ENCODE measurements at places on chromosomes 7 and 10.

GRCh38 chr10:69051303-69051702 lies 36.6 kb upstream of the SRGN start:
- DNase-seq = no peak

DNA sequence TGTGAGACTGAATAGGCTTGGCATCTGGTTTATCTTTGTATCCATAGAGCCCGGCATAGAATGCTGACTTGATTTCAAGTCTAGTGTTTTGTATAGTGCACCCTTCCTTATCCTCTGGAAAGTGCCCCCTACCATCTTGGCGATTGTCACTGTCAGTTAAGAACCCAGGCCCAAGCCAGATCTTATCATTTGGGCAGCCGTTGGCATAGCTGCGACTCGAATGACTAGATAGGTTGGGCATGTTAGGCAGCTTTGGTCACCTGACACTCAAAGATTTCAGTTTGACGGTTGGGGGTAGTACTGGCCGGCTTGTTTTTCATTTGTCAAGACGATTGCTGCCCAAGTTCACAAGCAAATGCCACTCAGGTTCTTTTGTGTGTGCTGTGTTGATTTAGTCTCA lies 6.6 kb downstream of the NIPSNAP2 start:
- DNase-seq = no peak

GRCh38 chr10:122102869-122103525 lies 114.0 kb downstream of the TACC2 start:
- DNase-seq = no peak

DNA sequence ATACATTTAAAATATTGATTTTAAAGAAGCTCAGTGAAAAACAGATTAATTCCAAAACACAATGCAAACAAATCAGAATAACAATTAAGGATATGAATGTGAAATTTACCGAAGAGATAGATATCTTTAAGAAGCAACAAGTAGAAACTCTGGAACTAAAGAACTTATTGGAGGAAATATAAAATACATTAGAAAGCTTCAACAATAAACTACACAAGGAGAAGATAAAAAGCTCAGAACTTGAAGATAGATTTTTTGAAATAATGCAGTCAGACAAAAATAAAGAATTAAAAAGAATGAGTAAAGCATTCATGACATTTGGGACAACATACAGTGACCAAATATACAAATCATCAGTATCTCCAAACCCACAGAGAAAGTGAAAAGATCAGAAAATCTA lies 43.2 kb downstream of the HIBADH start:
- no peak for DNase-seq

GRCh38 chr10:117674646-117675045 lies 132.1 kb downstream of the EMX2 start:
- no peak for DNase-seq

DNA sequence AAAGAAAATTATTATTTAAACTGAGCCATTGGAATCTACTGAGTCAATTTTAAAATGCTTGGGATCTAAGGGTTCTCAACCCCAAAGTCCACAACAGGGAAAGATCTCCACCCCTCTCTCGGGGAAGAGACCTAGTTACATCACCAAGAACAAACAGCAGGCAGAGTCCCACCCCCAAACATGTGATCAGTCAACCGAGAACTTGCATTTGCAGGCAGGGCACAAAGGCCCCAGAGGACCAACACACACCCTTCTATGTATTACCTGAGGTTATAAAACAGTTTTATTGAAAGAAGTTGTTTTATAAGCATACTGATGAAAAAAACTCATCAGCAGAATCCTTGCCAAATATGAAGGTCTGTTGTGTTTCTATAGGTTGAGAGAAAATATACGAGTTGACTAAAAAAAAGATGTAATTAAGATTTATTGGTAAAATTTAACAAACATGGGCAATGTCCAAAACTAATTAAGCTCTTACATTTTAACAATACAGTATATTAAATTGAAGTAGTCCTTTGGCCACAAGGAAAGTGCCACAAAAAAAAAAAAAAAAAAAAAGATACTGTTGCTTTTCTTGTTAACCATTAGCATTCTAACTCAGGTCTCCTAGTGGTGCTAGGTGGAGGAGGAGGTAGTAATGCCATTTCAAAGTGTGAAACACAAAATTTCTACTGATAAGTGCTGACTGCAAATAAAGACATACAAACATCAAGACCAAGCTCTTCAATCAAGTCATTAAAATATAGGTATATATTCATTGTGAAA lies 975 bp upstream of the USP54 start:
- no peak for DNase-seq

DNA sequence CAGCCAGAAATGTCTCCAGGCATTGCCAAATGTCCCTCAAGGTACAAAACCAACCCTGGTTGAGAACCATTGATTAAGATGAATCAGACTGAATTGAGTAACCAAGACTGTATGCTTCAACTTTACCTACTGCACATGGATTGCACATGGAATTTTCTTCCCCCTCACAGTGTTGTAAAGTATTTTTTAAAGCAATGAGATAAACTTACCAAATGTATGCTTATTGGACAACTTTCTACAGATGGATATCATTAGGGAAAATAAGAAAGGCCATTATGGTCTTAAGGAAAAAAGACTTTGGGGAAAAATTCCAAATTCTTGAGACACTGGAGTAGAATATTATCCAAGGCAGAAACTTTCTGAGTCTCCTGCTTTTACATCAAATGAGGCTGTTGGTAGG lies 20.9 kb upstream of the MTPN start:
- DNase-seq = no peak

- peak; percentile 83 for DNase-seq
Measured at GRCh38 chr7:92833024-92833765, 3.2 kb downstream of the CDK6 start.

DNA sequence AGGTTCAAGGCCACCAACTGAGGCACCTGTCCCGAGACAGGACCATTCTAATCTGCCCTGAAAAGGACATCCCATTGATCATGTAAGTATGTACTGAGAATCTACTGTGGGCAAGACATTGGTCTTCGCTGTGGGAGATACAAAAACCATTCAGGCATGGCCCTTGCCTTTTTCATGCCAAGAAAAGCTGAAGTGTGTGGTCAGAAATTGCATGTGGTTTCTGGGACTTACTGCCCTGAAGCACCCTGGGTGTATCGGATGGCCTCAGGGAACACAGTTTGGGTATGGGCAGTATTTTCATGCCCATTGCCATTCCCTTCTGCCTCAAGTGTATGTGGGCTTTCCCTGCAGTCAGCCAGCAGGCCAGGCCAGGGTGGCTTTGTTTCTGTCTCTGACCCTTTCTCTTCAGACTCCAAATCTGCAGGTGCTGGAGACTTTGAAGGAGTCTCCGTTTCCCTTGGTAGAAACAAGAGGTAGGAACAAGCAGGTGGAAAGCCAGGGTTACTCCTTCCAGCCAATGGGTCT lies 285.7 kb downstream of the ZEB1 start:
- no peak for DNase-seq

- no peak for DNase-seq
Measured at GRCh38 chr7:136036336-136036735, 59.2 kb upstream of the MTPN start.

- no peak for DNase-seq
Measured at GRCh38 chr10:44863344-44864047, 47.6 kb upstream of the TMEM72 start.

- DNase-seq = no peak
Measured at GRCh38 chr10:91603931-91604331, 28.9 kb downstream of the PPP1R3C start.

DNA sequence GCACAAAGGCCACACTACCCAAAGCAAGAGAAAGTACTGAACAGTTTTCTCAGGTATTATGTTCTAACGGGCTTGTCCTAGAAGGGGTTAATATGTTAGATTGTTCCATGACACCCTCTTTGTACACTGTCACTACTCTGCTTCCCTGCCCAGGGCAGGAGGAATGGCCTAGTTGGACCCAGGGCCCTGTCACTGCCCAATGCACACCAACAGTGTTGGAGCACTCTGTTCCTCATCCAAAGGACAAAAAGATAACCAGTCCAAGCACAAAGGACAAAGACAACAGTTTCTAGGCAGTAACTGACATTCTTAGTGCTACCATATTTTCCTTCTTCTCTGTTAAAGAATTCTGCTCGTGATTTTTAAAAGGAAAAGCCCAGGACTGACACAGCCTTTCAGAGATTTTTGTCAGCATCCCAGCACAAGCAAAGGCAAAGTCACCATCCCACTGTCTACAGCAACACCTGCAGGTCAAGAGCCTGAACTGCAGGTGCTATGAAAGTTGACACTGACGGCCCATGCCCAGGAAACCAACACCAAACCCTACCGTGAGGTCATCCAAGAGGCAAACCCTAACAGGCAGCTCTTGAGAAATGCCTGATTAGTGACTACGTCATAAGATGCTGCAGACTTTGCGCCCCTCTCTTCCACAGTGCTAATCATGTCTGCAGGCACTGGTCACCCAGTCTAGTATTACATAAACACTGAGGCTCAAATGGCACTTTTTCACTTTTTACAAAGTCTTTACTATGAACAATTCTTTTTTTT lies 13.2 kb downstream of the NUDCD3 start:
- peak; percentile 29 for DNase-seq

DNA sequence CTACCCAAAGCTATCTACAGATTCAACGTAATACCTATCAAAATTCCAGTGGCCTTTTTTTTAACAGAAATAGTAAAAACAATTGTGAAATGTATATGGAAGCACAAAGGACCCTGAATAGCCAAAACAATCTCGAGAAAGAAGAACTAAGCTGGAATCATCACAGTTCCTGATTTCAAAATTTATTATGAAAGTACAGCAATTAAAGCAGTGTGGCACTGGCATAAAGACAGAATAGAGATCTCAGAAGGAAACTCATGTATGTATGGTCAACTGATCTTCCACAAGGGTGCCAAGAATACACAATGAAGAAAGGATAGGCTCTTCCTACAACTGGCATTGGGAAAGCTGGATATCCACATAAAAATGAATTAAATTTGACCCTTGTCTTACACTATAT lies 23.2 kb downstream of the PNLIPRP3 start:
- no peak for DNase-seq

GRCh38 chr10:72379776-72380175 lies 25.1 kb upstream of the DNAJB12 start:
- no peak for DNase-seq

GRCh38 chr10:1264001-1264400 lies 207.8 kb downstream of the WDR37 start:
- no peak for DNase-seq

DNA sequence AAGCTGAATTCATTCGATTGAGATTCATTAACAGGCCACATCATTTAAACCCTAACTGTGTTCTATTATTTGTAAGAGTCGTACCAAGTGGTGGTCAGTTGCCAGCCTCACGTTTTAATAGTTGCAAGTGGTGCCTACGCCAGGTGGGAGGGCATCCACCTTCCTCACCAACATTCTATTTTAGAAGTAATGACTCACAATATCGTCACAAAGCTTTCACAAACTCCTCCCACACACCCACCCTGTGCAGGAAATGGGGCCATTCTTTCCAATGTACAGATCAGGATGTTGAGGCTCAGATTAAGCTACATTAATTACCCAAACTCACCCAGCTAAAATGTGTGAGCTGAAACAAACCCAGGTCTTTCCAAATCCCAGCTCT lies 77.3 kb upstream of the SAMD8 start:
- no peak for DNase-seq

DNA sequence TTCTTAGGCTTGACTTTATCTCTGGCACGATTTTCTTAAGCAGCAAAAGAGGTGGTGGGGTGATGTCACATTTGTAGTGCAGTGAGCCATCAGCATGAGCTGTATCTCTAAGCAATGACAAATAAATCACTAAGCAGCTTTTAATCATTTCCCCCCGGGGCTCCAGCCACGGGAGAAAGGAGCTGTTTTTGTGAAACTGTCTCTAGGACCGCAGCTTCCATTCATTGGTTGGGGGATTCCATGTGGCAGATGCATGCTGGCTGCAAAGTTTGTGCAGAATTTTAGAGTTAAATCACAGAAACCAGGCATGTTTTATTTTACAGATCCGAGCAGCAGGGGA lies 464 bp downstream of the KIAA1217 start:
- DNase-seq = no peak

GRCh38 chr10:48985621-48986158 lies 46.0 kb upstream of the LRRC18 start:
- DNase-seq = no peak

GRCh38 chr7:129066290-129067131 lies 11.6 kb upstream of the TNPO3 start:
- no peak for DNase-seq

DNA sequence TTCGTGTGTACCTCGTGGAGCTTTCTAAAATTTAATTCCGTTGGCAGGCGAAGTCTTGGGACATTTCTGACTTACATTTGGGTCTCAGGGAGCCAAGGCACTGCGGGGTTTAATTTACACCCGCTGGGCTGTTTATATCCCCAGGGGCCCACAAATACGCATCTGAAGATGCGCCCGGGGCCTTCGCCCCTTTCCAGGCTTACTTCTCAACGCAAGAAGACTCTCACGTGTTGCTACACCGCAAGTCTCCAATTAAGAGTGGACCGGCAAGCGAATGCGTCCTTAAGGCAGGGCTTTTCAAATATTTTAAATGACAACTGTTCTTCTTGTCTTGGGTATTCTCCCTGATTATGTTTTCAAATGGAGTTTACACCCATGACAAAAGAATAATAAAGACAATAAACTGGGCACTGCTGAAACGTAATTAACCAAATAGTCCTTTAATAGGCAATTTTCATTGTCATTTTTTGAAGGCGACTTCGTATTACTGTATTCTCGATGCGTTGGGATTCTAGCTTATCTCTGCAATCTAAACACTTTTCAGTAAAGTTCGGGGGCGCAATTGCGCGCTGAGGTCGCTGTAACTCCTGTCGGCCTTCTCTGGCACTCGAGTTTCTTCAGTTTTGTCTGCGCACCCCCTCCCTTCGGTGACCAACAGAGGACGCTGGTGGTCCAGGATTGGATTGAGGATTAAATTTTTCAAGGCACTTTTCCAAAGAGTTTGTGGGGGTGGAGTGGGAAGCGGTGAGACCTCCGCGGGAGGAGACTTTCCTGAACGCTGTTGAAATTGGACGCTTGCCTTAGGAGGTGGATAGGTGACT lies 837 bp upstream of the IGFBP3 start:
- DNase-seq = no peak

DNA sequence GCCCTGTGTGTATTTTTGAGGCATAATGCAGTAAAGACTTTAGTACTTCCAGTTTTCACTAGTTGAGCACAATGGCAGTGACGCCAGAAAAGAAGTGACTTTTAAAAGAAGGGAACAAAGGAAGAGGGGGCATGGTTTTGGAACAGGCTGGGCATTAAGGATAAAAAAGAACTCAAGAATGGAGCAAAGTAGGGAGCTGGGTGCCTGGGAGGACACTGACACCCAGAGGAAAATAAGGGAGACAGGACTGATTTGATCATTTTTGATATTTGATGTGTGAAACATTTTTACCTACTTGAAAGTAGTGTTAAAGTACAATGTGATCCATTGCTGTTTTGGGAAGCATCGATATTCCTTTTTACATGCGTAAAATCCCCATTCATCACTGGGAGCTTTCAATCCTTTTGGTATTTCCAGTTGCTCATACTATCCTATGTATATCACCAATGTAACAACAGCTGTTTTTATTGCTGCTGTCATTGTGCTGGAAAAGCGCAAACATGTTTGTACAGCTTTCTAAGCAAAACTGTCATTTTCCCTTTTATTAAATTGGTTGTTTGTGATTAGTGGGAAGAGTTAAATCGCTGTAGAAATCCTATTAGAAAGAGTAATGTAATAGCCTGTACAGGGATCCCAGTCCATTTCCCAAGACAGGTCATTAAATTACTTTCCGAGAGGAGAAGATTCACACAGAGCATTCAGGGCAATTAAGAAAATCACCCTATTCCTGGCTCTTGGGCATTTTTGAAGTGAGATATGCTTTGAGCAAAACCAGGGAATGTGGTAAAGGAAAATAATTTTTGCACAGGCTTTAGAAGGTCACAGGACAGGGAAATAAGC lies 85.2 kb downstream of the ADAM12 start:
- DNase-seq = no peak

- DNase-seq = no peak
Measured at GRCh38 chr10:3323865-3324498, 151.4 kb upstream of the PITRM1 start.
